ENCODE measurements at places on chromosomes 3 and 15. TPM values are rescaled to one million over a fixed set of nuclear protein-coding genes. Genes with fewer than 3 reads are reported as not detected.

- no peak for DNase-seq
Measured at GRCh38 chr15:81293728-81294515, 30.0 kb downstream of the STARD5 start.

- peak; percentile 52 for DNase-seq
Measured at GRCh38 chr3:4583416-4583815, 90.3 kb downstream of the ITPR1 start.

GRCh38 chr3:59391131-59391530 lies 341.3 kb upstream of the CFAP20DC start:
- DNase-seq: no peak

Gene TPRA1
- 32.4 TPM for polyA plus RNA-seq

DNA sequence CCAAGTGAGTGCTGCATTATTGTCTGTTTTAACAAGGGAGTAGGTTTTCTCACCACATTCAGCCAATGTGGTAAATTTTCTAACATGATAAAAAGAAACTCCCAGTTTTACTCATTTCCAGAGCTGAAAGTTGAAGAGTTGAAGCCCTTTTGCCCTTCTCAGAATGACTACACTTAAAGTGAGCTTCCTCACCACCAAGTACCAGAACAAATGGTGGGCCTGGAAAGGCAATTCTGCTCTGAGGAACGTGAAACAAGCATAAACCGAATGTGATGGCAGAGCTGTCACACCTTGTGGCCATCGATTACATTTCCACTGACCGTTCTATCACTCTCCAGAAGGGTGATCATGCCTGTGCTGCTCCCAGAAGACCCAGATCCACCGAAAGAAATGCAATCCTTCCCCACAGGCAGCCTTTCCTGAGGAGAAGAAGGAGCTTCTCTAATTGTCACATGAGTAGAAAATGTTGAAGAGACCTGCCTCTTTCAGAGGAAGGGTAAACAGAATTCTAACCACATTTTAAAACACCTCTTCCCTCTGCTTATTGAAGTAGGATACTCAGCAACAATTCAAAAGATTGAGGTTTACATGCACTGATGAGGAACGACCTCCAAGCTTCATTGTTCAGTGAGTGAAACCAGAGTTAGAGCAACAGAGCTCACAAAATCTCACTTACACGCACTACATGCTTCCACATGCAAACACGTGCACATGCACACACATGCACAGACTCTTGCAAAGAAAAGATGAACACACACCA lies 21.4 kb upstream of the CCR9 start:
- no peak for DNase-seq

DNA sequence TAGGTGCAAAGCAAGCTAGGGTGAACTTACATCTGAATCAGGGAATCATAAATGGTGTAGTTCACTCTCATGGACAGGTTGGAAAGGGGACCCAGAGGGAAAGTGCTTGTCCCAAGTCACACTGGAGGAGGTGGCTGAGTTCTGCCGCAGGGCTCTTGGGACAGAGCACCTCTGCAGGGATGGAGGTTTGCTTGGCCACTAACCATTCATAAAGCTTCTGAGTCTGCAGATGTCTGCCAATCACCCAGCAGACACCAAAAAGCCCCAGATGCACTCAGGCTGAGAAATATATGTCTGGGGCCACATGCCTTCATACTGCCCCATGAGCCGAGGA lies 17.9 kb upstream of the RTP2 start:
- no peak for DNase-seq

- DNase-seq: peak; percentile 65
Measured at GRCh38 chr3:190424478-190425439, 24.9 kb downstream of the TMEM207 start.

Gene SST
- 0.58 TPM for polyA plus RNA-seq

GRCh38 chr3:146550743-146551510 lies 6.5 kb upstream of the PLSCR1 start:
- no peak for DNase-seq

Gene KNG1
- polyA plus RNA-seq: 0.70 TPM

Gene P2RY1
- 15.1 TPM for polyA plus RNA-seq

GRCh38 chr15:78492872-78493271 lies 14.5 kb upstream of the HYKK start:
- no peak for DNase-seq

DNA sequence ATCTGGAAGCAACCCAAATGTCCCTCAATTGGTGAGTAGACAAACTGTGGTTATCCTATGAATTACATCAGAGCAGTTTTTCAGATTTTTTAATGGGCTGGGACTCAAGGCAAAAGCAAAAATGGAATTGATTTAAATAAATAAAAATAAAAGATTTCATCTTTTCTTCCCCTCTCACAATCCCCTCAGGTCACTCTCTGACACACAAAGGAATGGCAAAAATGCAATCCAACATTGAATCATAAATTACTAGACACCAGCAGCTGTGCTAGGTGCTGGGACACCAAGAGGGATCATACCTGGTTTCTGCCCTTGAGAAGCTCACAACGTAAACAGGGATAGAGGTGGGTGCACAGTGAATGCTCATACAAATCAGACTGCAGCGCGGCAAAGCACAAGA lies 58.8 kb downstream of the CPN2 start:
- no peak for DNase-seq

Gene PAQR9
- polyA plus RNA-seq: 0.13 TPM

Gene ANKUB1
- 0.47 TPM for polyA plus RNA-seq

- no peak for DNase-seq
Measured at GRCh38 chr15:68910816-68911215, 19.5 kb upstream of the SPESP1 start.

Gene LINGO1
- polyA plus RNA-seq: 13.9 TPM

DNA sequence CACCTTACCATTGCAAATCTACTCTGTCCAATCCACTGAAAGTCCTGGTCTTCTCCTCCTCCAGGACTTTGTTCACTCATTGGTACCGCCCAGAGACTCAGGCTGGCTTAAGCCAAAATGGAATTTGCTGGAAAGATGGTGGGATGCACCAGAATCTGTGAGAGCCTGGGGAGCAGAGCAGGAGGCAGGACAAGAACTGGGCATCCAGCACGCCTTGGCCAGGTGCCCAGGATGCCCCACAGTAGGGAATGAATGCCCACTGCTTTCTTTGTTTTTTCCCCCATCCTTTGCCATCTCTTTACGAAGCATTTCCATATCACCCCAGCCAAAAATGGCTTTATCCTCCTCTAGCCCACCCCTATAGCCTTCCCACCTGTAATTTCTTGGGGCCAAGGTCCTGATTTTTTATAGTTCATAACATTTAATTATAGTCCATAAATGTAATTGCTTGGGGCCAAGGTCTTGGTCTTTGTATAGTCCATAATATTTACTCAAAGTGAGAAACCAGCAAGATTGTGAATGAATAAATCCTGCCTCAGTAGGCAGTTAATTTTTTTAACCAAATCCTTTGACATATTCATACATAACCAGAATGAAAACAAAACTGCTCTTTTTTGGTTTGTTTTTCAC lies 23.3 kb upstream of the IREB2 start:
- DNase-seq: no peak

Gene UROC1
- 0.11 TPM for polyA plus RNA-seq

GRCh38 chr15:63970621-63971426 lies 75.5 kb downstream of the DAPK2 start:
- no peak for DNase-seq

DNA sequence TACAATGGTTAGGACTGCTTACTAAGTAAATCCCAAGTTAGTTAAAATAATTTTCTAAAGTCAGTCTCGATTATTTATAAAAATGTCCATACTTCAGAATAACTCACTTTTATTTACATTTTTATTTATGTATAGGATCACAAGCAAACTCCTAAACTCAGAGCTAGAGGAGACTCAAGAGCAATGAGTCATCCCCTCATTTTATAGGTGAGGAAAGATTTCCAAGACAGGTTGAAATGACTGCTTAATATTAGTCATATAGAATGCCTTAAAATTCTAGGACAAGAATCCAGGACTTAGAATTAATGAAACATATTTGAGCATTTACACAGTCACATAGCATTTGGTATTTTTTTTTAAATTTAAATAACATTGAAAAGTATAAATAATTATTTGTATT lies 983.8 kb downstream of the SI start:
- DNase-seq: no peak

DNA sequence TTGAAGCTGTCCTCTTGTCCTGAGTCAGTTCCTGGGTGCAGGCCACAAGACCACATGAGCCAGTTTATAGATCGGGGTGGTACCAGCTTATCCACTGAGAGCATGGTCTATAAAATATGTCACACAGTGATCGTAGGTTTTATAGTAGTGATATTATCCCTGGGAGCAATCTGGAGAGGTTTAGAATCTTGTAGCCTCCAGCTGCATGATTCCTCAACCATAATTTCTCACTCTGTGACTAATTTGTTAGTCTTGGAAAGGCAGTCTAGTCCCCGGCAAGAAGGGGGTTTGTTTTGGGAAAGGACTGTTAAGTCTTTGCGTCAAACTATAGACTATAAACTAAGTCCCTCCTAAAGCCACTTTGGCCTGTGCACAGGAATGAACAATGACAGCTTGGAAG lies 693.0 kb upstream of the CADM2 start:
- no peak for DNase-seq

DNA sequence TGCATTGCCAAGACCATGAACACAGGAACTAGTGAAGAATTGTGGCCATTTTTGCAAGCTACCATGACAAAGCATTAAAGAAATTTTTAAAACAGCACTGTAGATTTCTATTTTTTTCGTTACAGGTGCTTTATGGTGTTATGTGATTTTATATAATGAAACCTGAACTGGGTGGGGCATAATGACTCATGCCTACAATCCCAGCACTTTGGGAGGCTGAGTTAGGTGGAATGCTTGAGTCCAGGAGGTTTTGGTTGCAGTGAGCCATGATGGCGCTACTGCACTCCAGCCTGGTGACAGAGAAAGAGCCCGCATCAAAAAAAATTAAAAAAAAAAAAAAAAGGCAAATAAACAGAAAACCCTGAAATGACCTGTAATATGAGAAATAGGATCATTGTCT lies 846.7 kb downstream of the EPHA3 start:
- no peak for DNase-seq

GRCh38 chr3:52257911-52258310 lies 12.4 kb downstream of the PPM1M start:
- DNase-seq: no peak

DNA sequence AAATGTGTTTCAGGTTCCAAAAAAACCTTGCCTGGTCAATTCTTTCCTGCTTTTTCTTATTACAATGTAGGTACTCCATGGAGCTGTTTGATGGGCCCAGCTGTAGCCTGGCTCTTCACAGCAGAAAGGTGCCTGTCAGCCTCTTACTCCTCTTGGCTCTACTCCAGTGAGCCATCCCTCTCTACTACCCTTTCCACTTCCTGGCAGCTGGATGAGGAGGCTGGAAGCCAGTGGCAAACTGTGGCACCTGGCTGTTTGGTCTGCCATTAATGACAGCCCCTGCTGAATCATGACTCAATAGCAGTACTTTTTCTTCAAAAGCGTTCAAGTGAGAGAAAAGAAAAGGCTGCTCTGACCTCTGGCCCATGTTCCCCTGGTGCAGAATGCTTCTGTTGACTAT lies 618.1 kb downstream of the PYDC2 start:
- no peak for DNase-seq

GRCh38 chr3:130093741-130094391 lies 12.2 kb downstream of the ALG1L2 start:
- DNase-seq: no peak

Gene TGM4
- polyA plus RNA-seq: 0.12 TPM

Gene PLXNB1
- polyA plus RNA-seq: 97.9 TPM

DNA sequence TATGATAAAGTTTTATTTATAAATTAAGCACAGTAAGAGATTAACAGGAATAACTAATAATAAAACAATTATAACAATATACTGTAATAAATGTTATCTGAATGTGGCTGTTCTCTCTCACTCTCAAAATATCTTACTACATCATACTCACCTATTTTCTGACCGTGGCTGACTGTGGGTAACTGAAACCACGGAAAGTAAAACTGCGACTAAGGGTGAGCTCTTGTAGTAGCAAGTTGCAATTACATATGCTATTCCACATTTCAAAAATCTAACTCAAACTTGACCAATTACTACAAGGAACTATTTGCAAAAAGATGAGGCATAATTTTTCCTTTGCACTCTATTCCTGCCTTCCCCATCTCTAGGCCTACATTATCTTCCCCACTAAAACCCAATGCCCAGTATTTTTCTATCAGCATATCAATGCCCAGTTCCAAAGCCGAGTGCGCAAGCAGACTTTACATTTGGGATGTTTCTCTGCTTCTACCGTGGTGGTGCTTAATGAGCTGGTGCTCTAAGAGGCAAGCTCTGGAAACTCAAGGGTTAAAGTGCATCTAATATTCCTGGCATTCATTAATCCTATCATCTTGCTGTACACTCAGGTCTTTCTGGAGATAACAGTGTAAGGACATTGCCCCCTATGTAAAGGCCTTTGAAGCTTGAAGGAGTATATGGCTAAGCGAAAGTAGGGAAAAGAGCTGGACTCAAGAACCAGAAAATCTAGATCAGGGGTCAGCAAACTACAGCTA lies 6.7 kb downstream of the PCYT1A start:
- no peak for DNase-seq

DNA sequence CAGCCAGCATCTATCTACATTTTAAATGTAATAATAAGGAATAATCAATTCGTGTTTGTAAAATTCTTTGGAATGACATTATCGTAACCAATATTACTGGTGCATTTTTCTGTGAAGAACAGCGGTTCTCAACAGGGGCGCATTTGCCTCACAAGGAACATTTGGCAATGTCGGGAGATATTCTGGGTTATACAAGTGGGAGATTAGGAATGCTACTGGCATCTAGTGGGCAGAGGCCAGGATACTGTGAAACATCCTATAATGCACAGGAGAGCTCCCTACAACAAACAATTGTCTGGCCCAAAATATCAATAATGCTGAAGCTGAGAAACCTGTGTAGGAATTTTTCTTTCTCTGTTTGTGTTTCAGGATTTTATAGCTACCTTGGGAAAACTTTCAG lies 25.0 kb downstream of the ACP3 start:
- no peak for DNase-seq

GRCh38 chr3:190849607-190850006 lies 12.9 kb downstream of the GMNC start:
- no peak for DNase-seq

Gene ZBED2
- 0.20 TPM for polyA plus RNA-seq

DNA sequence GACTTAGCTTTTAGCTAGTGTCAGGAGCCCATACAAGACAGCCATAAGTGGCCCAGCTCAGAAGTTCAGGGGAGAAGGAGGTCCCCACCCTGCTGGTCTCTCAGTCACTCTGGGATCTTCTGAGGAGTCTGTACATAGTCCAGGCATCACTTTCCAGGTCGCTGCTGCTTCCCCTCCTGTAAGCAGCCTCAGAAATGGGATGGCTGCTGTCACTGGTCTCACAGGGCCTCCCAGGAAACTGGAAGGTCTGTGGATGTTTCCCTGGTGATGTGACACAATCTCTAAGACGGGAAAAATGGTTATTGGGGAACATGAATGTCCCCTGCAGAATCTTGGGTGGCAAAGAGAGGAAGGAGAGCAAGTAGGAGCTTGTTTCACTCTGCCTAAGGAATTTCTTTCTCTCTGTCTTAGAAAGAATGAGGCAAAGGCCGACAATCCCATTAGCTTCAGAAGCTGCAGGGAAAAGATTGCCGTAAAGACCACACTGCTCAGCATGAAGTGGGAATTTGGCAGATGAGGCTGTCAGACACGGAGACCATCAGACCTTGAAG lies 43.2 kb upstream of the TNFAIP8L3 start:
- no peak for DNase-seq

Gene LRTM1
- not detected for polyA plus RNA-seq

Gene CPN2
- polyA plus RNA-seq: not detected

Data from left lung (tissue), 14 donors.